KBM-7 (cell line): ENCODE measurements at places on chromosomes 4 and X.

GRCh38 chrX:153983321-153983801, 10.8 kb downstream of the TMEM187 start:
- no peak for DNase-seq

DNA sequence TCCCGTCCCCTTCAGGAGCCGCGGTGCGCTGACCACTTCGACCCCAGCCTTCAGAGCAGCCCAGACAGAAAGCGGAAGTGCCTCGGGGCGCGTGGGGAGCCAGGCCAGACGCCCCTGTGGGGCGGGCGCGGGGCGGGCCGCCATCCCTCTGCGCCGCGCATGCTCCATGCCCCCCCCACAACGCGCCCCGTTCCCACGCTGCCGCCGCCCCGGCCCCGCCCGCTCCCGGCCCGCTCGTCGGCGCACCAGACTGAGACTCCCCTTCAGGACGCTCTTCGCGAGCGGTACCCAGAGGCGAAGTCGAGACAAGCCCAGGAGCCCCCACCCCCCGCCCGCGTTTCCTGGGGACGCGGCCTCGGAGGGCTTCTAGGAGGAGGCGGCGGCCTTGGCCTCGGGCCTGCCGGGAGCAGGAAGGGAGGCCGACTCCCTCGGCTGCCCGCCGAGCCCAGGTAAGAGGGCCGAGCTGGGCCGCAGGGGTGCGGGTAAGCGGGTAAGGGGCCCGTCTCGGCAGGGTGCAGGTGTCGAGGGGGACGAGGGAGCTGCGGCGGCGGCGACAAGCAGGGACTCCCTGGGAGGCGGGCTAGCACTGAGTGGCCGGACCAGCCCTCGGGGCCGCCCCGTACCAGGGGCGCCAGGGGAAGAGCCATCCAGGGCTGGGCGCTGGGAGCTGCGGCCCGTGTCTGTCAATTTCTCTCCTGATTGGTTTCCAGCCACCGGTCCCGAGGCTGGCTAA, at the start of gene ZFP92:
Gene ZFP92 (plus strand): TSS at position 218 of the 733 bp plus-strand sequence. CDS start 6,851 bp downstream, outside the sequence.
- DNase-seq, result peak; percentile 38

DNA sequence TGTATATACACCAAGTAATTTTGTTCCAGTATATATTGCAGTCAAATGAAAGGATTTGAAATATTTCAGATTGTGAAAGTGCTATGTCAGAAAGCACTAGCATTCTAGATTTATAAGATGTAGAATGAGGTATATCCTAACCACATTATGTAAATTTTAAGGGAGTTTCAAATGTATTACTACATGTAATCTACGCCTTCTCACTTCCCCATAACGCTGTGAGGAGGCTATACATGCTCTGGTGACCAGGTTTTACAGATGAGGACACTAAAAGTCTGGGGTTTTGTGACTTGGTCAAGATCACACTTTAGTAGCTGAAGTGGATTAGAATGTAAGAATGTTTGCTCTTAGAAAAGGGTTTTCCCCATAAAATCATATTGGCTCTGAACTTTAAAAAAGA, 8.1 kb downstream of the ENPEP start:
- no peak for DNase-seq

GRCh38 chr4:18155067-18156041, 133.8 kb upstream of the LCORL start:
- no peak for DNase-seq

- DNase-seq, result no peak
Observed at GRCh38 chr4:81452452-81453006, 19.2 kb downstream of the RASGEF1B start.

DNA sequence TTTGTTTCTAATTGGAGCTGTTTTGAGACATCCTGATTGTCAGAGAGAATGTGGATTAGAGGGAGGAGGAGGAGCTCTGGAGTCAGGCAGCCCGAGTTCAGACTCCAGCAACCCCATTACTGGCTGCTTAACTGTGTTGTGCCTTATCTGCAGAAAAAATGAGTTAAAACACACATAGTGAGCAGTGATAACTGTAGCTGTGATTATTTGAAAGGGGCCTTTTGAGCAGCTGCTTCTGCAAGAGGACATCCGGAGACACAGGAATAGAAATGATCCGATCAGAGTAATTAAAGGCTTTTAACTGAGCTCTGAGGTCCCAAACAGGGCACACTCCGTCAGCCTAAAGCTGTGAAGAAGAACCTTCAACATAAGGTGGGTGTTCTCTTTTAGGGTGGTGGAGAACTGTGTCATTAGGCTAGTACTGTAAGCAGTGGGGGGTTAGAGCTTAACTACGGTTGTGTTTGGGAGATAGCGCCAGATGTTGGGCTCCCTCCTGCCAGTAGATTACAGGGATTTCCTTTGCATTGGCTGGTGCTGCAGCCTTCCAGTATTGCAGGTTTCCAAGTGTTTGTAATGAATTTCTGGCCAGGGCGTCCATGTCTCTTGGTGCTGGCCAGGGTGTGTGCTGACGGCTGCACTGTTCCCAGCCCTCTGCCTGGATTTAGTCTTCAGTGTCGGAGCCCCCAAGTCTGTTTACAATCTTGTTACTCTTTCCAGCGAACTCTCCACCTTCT, 24.3 kb downstream of the ADD1 start:
- DNase-seq, result peak; percentile 49

DNA sequence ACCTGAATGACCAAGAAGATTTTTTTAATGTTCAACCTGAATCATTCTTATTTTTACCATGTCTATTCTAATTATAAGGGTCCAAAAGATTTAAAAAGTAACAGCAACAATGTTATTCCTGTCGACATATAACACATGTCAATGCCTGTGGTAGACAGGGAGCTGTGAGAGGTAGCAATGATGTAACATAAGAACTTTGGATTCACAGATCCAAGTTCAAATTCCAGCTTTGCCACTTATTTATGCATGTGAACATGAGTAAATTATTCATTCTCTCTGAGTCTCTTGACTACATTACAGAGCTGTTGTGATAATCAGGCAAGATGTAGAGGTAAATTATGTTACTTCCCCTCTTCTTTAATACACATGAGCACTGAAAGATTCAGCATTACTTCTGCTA, 54.5 kb downstream of the KLHL8 start:
- no peak for DNase-seq

GRCh38 chrX:120768681-120769080, 107.0 kb downstream of the CT47B1 start:
- DNase-seq, result no peak

DNA sequence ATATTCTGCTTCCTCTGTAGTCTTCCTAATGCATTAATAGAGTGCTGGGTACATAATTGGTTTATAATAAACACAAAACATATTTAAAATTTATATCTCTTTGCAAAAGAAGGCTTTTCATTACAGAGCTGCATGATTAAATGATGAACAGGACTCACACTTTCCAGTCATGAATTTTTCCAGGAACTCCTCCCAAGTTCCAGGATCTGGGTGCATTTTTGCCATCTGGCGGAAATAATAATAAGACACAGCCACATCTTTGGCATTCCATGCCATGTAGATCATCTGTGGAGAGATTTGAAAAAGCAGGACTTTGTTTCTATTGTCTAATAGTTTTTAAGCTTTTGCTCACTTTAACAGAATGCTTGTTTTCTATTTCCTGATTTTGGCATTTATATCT, 40.2 kb upstream of the SULT1B1 start:
- no peak for DNase-seq

DNA sequence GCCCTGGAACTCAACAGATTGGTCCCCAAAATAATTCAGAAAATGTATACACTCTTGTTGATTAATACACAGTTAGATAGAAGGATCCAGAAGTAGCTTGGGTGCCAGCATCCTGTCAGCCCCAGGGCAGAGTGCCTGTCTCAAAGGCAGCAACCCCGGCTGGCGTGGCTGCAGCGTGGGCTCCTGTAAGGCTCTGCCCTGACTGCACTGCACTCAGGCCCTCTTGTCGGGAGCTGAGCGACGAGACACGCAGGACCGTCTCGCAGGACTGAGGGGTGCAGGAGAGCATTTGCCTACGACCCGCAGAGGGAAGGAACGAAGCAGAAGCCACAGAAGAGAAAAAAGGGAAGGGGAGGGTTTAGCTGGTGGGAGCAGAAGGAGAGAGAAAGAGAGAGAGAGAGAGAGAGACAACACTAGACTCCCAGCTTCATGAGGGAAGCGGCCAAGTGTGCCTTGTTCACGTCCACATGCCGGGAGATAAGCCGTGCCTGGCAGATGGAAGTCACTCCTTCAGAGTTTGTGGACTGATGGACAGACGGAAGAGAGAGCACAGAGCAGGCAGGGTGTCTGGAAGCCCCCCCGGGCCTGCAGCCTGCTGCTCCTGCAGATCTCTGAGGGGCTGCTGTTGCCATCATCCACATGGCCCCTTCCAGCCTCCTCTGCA, 38.7 kb upstream of the HELT start:
- DNase-seq, result peak; percentile 35

- DNase-seq, result no peak
Observed at GRCh38 chrX:152155766-152156310, 17.5 kb upstream of the MAGEA10 start.

GRCh38 chr4:175421506-175421905, 390.6 kb downstream of the GPM6A start:
- DNase-seq, result no peak

DNA sequence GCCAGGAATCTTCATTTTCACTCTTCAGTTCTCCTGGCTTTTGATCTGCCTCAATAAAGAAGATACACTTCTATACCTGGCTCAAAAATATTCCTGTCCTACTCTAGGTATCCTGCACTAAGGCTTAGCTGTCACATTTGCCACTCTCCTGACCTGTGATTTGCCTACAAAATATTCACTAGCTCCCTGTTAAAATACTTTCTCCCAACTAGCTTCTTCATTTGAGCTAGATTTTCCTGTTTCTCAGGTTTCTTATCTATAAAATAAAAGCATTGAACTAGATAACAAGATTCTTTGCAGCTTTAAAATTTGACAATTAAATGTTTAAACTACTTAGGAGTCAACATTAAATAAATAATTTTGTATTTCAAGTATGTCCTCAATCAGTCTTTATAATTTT, 53.2 kb downstream of the CHIC2 start:
- no peak for DNase-seq

GRCh38 chrX:154717824-154718223, 33.1 kb downstream of the GAB3 start:
- peak; percentile 95 for DNase-seq

GRCh38 chr4:958696-959337, 14.6 kb downstream of the DGKQ start:
- no peak for DNase-seq

- DNase-seq, result peak; percentile 57
Observed at GRCh38 chr4:94304365-94304971, 38.2 kb downstream of the HPGDS start.

DNA sequence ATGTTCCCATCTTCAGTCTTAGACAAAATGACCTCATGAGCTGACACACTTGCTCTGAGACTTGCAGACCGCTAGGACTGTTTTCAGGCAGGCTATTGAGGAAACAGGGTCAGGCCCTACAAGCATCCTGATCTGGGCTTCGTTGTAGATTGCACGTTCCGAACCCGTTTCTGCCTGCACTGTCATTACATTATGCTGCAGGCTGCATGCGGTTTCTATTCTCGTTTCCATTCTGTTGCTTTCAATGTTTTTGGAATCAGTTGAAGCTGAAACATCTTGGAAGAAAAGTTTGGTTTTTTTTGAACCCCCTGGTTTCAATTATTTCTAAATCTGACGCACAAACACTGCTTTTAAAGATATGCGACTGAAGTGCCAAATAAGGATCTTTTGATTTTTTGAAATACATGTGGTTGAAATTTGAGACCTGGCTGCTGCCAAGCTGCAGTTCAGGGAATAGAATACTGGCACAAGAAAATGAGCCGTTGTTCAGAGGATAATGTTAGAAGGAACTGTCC, 716.1 kb upstream of the INTU start:
- DNase-seq, result no peak

DNA sequence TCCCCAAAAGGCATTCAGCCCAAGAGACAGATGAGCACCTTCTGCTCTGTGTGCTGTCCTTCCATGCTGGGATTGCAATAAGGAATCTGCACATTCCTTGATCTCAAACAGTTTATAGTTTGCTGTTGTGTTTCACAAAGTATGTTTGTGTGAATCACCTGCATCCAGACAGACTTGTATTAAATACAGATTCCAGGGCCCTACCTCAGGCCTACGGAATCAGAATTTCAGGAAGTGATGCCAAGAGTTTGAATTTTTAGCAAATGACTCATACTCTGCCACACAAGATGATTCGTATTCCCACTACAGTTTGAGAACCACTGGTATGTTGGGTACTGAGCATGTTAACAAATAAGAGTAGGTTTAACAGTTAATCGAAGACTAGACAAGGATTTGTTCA, 7.0 kb downstream of the VAMP7 start:
- peak; percentile 51 for DNase-seq

DNA sequence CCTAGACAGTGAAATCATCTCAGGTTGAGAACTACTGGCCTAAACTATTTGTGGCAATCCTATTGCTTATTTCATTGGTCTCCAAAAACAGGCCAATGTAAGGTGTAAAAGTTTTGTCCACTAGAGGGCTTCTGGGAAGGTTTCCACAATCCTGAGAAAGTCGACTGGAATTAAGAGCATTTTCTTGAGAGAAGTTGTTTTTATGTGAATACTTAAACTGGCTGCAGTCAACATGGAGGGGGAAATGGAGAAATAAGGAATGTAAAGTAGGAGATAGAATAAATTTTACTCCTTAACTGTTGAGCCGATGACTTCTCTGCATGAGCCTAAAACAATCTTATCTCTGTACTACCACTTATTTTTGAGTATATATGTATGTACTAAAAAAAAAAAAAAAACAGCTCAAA, 11.0 kb upstream of the EIF4E start:
- DNase-seq, result peak; percentile 68

- peak; percentile 74 for DNase-seq
Observed at GRCh38 chr4:151362404-151363164, 37.2 kb upstream of the SH3D19 start.

DNA sequence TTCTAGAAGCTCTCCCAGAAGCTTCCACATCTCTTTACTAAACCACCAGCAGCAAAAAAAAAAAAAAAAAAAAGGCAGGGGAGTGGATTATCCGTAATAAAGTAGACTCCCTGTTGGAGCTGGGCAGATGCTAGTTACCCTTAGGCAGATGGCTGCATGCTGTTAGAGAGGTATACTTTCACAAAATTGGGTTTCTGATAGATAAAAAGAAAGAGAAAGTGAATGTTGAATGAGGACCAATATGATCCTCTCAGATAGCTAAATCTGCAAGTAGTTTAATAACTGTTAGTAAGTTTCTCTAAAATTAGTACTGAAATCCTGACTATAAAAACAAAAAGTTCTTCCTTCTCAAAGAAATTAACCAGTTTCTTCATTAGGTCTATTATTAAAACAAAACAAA, 195.4 kb downstream of the ANAPC10 start:
- DNase-seq, result no peak

DNA sequence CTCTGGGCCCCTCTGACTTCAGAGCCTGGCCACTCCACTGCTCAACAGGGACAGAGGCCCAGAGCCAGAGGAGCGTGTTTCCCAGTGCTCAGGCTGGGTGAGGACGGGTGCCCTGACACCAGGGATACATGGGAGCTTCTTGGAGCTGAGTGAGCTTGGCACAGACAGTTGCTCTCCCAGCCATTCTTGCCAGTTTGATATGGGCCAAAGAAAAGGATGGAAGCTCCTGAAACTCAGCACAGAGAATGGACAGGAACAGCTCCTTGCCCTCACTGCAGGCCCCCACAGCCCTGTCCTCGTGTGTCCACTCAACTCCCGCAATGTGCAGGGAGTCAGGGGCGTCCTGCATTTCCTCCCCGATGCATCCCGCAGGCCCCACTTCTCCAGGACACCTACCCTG, 38.8 kb downstream of the NSG1 start:
- no peak for DNase-seq
